Hematopoietic multipotent progenitor cell treated with erythropoietin and hydrocortisone succinate and interleukin-3 and kit ligand, for 6 days (in vitro differentiated cells): ENCODE measurements at places on chromosomes 1 and 21.
A peak's percentile ranks its signal among the peaks of the same experiment; 100 is the strongest.

GRCh38 chr1:177082855-177083693 lies 81.4 kb downstream of the ASTN1 start:
- DNase-seq = no peak

- no peak for DNase-seq
Observed at GRCh38 chr1:11438996-11439395, 40.0 kb upstream of the DISP3 start.

- peak; percentile 81 for DNase-seq
Observed at GRCh38 chr1:54950369-54951163, 29.9 kb upstream of the TMEM61 start.

DNA sequence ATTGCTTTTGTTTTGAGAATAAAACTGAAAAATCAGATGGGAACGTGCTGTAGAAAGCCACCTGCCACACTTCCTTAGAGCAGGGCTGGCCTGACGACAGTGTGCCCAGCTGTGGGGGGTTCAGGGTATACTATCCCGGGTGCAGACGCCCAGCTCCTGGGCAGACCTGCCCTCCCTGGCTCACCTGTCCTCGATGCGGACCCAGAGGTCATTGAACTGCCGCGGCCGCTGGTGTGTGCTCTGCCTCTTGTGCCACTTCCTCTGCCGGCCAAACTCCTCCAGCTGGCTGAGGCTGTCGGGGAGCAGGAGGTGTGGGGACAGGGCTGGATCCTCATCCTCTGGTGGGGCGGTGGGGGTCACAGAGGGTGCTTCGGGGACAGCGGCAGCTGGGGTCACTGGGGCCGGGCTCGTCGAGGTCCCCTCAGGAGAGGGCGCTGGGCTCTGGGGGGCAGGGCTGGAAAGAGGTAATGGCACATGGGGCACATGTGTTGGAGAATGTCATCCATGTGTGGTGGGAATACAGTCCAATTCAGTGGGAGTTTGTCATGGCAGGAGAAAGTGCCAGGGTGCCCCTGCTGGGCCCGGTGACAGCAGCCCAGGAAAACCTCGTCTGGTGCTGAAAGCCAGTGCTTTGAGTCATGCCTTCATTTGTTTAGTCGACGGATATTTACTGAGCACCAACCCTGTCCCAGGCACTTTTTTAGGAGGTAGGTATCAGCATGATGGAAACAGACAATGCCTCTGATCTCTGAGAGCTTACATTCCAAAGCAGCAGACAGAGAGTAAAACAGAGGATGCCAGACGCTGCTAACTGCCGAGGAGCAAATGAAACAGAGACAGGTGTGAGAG lies 222.0 kb downstream of the TRABD2B start:
- no peak for DNase-seq
